Activated CD4-positive, alpha-beta T cell treated with anti-CD3 and anti-CD28 coated beads for 36 hours (primary cell): ENCODE measurements at places on chromosomes 5 and 9. TPM values are rescaled to one million over a fixed set of nuclear protein-coding genes. Genes with fewer than 3 reads are reported as not detected.

NKD2 gene
- total RNA-seq: 0.86 TPM

- DNase-seq: no peak
Measured at GRCh38 chr9:98479967-98480847, 224.8 kb upstream of the TBC1D2 start.

DNA sequence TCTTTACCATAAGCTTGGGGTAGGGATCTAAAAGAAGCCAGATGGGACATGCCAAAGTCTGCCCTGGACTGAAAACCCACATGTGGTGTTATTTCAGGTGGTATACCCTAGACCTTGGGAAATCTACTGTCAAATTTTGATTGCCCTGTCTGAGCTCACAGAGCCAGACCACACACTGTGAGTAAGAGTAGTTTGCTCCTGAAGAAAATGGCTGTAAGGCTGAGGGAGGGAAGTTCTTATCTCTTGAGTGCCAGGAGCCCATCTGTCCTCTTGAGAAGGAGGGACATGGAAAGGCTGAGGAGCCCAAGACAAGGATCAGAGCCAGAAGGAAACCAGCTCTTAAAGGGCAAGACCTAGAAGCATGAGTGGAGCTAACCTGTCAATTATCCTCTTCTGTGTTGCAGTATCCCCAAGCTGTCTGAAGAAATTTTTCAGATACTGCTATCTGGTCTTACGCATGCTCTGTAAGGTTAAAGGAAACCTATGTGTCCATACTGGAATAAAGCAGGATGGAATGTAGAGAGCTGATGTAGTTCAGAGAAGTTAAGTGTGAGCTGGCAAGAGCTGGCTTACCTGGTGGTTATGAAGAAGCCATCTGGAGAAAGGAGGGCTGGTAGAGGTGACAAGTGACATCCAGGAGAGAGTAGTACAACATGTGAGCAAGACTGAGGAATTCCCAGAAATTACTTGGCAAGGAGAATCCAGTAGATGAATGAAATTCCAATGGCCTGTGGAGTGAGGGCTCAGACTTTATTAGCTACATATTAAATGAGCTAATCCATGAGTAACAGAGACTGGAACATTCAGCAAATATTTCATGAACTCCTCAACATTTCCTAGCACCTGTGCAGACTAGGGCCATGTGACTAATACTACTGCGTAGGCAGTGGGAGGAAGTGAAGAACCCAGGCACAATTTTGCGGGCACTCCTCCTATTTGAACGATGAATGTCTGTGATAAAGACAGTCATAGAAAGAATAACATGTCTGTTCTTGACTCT, 389.1 kb upstream of the KIF2A start:
- DNase-seq: no peak

DNA sequence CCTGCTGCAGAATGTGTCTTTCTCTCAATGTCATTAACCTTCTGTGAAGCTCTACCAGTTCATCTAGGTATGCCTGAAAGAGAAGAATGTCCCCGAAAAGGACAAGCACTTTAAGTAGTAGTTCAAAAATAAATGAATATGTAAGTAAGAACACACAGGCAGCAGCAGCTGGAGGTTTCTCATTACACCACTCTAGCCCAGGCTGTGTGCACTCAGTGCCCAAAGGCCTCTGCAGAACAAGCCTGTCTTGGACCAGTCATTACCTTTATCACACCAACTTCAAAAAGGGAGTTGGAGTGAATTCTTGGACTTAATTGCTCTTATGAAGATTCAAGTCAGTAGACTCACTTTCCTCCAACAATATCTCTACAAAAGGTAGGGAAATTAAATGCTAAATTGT, 268.8 kb downstream of the MLLT3 start:
- DNase-seq: no peak

GRCh38 chr9:78668148-78668832, 371.4 kb downstream of the PSAT1 start:
- no peak for DNase-seq
